T-helper 1 cell (primary cell): ENCODE measurements at places on chromosomes 2 and 18.

DNA sequence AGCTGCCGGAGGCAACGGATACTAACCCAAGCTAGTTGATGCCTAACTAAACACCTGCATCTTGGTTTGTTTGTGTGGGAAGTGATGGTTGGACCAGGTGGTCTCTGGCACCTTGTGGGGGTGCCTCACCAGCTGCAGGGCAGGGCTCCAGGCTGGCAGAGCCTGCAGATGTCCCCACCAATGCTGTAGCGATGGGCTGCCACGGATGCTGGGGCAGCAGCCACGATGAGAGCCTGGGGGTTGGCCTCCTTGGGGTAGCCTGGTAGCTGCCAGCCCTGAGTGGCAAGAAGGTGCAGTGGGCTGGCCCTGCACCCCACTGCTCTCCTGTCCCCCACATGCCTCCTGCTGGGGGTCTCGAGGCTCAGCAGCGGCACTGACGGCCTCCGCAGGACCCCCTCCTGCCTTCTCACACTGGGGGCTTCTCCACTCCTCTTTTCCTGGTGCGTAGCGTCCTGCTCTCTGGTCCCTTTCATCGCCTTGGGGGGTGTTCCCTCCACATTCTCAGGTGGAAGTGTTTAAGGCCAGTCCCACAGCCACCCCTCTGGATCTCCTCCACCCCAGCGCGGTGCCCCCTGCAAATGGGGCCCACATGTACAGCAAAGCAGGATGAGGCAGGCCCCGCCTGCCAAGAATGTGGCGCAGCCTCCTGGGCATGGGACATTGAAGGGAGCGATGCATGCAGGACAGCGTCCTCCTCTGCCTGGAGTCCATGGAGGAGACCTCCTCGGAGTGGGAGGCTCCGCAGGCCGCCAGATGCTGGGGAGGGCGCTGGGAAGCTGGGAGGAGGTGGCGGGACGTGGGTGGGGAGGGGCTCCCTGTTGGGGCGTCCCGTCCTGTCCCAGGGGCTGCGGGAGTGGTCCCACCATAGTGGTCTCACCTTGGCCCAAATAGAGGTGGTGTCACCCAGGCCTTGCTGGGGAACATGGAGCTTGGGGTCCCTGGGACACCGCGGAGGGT, 173.1 kb downstream of the ASB1 start:
- DNase-seq, result no peak

GRCh38 chr18:35000457-35000856, 40.8 kb upstream of the MAPRE2 start:
- no peak for DNase-seq

DNA sequence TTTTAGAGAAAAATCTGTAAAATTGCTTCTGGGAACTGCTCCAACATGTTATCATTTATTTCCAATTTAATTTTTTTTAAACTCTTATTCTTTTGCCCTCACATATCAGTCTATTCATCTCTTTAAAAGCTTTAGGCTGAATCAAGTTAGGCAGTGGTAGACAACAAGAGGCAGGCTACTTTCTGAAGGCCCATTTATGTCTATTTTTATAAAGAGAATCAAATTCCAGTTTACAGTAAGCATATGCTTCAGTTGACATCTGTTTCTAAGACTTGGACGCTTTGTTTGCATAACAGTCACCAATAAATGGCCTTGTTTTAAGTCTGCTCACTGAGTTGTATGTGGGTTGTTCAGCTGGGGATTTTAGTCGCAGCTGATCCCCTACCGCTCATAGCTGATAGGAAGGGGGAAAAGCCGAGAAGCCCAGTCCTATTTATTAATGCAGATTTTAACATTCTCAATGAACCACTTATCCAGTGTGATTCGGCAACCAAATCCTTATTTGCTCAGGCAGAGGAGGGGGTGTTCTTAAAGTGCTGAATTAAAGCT, 260.4 kb upstream of the SIX3 start:
- DNase-seq, result no peak

DNA sequence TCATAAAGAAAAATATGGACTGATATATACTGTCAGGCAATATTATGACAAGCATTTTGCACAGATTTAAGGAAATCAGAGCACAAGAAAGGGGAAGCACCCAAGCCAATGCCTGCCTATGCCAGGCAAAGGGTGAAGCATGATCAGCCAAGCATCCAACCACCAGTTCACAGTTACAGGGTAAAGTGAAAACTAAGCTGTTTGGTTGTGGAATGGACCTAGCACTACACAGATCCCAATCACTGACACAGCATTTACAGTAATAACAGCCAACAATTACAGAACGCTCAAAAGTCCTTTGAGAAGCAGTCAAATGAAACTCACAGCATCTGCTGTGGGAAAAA, 90.3 kb downstream of the SP3 start:
- DNase-seq, result no peak

- no peak for DNase-seq
These were observed 480.9 kb downstream of the TXNL1 start for GRCh38 chr18:56157541-56157940.

- DNase-seq, result no peak
These were observed 754.9 kb downstream of the RNF144A start for GRCh38 chr2:7672027-7672684.

DNA sequence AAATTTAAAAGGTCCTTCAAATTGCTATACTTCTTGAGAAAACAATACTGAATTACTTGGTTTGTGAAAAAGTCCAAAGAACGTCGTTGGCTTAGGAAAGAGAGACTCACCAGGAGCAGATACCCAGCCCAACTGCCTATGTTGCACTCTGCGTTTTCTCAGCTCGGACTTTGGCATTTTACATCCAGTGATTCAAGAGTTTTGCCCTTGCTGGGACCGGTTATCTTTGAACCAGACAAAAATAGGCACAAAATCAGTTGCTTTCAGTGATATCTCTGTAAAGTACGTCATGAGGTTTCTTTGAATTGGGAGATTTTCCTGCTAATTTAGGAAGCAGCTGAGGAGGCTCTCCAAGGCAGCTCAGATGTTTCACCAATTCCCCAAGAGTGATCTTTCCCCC, 29.3 kb downstream of the FHOD3 start:
- DNase-seq, result no peak

- DNase-seq, result no peak
These were observed 88.9 kb upstream of the SLC35G4 start for GRCh38 chr18:11520536-11520935.

GRCh38 chr18:136433-136832, 21.9 kb upstream of the USP14 start:
- no peak for DNase-seq

DNA sequence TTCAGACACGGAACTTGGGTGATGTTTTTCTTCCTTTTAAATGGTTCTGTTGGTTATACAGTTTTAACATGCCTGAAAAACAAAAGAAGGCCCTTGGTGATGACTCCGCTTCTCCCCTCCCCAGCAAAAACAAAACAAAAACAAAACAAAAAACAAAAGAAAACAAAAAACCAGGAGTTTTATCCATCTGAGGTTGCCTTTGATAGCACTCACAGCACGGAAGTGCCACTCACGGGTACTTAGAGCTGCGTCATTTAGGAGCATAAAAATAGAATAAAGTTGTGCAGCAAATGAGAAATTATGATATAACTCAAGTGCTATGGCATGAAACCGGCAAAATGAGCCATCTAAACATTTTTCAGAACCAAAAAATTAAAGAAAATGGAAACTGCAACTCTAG, 57.7 kb downstream of the ZEB2 start:
- no peak for DNase-seq

DNA sequence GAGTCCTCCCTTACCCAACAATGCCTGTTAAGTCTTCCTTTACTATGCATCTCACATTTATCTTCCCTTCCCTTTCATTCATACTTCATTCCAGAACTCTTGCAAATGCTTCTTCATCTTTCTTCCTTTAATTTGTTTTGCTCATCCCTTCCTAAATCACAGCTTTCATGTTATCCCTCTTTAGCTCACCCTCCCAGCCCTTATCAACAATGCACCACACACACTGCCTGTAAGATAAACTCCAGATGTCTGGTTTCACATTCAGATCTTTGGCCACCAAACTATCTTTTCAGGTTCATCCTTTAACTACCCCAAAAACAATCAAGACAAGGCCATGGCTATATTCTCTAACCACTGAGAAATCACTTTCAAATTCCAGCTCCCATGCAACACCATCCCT, 3.4 kb downstream of the CCDC93 start:
- no peak for DNase-seq

DNA sequence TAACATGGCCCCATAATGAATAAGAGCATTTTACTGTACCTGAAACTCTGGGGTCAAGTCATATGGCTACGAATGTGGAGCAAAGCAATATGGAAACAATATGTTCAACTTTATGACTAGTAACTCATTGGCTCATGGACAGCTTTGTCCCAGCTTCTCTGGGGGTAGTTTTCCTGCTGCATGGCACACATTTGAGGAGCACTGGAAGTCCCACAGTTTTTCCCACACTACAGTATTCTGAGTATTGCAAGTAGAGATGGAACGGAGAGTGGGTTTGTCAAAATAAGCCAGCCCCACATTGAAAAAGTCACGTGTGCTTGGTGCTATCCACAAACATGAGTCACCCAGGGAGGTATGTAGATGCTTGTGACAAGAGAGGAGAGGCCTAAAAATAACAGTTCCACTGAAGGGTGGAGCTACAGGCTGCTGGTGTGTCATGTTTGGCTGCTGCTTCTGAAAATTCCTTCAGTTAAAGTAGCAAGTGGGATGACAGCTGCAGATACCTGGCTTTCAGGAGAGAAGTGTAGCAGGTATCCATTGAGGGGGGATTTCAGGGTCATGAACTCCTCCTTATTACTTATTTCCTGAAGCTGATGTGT, 48.2 kb upstream of the CTAGE1 start:
- no peak for DNase-seq

DNA sequence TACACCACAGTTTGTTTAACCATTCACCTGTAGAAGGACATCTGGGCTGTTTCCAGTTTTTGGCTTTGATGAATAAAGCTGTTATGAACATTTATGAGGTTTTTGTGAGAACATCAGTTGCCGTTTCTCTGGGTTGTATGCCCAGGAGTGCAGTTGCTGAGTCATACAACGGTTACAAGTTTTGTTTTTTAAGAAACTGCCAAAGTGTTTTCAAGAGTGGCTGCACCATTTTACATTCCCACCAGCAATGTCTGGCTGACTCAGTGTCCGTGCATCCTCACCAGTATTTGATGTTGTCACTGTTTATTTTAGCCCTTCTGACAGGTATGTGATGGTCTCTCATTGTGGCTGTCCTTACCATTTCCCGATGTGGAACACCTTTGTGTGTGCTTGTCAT, 48.0 kb upstream of the GPR17 start:
- peak; percentile 33 for DNase-seq
